ENCODE measurements at places on chromosomes 12 and 14.

- DNase-seq, result no peak
Measured at GRCh38 chr12:46790066-46790465, 35.7 kb downstream of the SLC38A4 start.

GRCh38 chr12:78338054-78338785, 507.5 kb downstream of the NAV3 start:
- DNase-seq, result no peak

DNA sequence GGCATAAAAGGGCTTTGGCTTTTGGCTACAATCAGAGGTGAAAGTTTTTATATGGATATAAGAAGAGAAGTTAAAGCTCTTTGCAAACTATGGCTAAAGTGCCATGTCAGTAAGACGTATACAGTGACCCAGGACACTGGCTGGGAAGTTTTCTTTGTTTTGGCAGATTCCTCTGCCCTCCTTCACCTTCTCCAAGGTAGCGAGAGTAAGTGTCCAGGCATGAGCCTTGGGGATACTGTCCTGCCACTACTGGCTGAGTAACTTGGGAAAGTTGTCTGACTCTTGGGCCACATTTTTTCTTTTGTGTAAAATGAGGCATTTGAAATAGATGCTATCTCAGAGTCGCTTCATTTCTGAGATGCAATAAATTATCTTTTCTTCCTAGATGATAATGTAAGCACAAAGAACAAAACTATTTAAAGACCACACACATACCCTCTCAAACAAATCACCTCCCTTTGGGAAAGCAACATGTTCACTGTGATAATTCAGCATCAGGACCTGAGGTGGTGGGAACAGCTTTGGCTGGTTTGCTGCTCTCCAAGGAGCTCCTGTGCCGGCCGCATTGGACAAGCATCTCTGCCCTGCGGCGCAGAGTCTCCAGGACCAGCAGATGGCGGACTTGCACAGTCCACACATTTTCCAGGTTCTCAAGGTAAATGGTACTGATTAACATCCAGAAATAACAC, 106.3 kb downstream of the PTCSC3 start:
- peak; percentile 86 for DNase-seq

DNA sequence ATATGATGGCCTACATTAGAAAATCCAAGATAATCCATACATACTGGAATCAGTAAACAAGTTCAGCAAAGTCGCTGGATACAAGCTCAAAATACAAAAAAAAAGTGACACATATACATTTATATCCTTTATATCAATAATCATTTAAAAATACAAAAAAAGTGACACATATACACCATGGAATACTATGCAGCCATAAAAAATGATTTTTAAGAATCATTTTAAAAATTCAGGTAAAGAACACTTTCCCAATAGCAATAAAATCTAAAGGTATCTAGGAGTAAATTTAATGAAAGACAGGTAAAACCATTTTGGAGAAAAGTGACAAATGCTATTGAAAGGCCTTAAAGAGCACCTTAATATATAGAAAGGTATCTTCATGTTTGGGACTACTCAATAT, 111.9 kb downstream of the NTN4 start:
- DNase-seq, result no peak

GRCh38 chr12:29625359-29625953, 128.0 kb upstream of the OVCH1 start:
- DNase-seq, result no peak

- DNase-seq, result peak; percentile 44
Measured at GRCh38 chr12:23221066-23221465, 596.1 kb downstream of the ETNK1 start.

DNA sequence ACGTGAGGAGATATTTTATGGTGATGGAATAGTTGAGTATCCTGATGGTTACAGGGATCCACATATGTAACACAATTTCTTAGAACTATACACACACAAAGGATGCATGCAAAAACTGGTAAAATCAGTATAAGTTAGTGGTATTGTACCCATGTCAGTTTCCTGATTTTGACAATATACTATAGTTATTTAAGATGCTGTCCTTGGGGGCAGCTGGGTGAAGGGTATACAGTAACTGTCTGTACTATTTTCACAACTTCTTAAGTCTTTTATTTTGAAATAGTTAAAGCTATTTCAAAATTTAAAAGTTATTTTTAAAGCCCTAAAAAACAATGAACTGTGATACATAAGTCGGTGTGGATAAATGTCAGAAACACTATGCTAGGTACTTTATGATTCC, 24.5 kb upstream of the POLR3B start:
- no peak for DNase-seq

GRCh38 chr12:104307655-104308000, 4.1 kb downstream of the EID3 start:
- no peak for DNase-seq

DNA sequence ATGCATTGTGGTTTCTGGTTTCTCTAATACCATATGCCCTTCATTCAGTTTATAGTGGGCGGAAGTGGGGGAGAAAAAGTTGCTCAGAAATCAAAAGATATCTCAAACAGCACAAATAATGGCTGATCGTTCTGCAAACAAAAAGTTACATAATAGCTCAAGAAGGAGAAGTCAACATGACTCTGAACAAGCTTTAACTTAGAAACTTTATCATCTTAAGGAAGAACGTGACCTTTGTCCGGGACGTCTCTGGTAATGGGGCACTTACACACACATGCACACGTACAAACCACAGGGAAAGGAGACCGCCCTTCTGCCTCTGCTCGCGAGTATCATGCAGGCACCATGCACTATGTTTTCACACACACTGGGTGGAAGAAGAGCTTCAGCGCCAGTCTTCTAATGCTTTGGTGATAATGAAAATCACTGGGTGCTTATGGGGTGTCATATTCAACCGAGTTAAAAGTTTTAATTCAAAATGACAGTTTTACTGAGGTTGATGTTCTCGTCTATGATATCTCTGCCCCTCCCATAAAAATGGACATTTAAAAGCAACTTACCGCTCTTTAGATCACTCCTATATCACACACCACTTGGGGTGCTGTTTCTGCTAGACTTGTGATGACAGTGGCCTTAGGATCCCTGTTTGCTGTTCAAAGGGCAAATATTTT, 4.7 kb downstream of the FOS start:
- DNase-seq, result peak; percentile 50

- DNase-seq, result no peak
Measured at GRCh38 chr14:94689985-94690400, 77.8 kb downstream of the SERPINA3 start.

DNA sequence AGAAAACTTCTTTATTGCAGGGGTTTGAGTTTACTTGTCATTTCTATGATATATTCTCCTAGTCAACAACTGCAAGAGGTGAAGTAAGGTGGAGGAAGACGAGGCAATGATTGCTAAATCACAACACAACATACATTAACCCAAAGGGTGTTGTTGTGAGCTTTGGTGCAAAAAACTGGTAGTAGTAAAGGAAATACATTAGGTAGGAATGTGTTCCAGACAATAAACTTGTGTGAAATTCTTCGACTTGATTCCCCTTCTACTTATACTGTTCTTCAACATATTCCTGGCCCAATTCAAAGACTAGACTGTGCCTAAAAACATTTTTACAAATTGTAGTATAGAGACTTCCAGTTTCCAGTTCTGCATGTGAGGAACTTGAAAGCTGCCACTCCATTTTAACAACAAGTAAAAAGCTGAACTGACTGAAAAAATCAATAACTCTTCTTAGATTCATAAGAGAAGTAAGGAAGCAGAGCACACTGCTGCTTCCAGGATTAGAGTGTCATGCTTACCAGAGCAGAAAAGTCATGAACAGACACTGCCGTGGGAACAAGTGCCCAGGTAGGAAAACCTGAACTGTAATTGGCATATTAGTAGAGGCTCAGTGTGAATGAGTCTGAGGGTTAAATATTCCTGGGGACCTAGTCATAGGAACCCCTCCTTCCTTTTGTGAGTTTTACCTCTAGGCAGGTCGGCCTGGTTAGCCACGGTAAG, 22.2 kb downstream of the COX8C start:
- DNase-seq, result peak; percentile 7

- peak; percentile 39 for DNase-seq
Measured at GRCh38 chr12:14828892-14829291, 14.4 kb downstream of the ART4 start.

All from epithelial cell of esophagus (primary cell).